SJCRH30 (cell line): ENCODE measurements at places on chromosomes 4 and X. TPM values are rescaled to one million over a fixed set of nuclear protein-coding genes. Genes with fewer than 3 reads are reported as not detected.
A peak's percentile ranks its signal among the peaks of the same experiment; 100 is the strongest.

CENPVL1 gene
- total RNA-seq = not detected in 2 replicates

- no peak for DNase-seq
These were observed 57.0 kb upstream of the GBA3 start for GRCh38 chr4:22635692-22636091.

DNA sequence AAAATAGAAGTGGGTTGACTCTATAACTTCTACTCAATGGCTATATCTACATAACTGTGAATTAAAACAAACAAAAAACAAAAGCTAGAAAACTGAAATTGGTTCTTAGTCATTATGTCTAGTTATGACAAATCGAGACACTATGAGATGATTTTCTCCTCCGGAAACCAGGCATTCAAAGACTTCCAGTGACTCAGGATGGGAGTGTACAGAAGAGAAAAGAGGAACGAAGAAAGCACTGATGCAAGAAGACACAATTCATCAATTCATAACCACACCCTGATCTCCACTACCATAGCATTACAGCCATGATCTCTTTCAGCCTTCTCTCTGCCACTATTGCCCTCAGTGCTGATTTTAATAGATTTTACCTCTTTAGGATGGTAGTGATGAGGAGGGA is 253.6 kb downstream of the CBLL2 start:
- no peak for DNase-seq

DNA sequence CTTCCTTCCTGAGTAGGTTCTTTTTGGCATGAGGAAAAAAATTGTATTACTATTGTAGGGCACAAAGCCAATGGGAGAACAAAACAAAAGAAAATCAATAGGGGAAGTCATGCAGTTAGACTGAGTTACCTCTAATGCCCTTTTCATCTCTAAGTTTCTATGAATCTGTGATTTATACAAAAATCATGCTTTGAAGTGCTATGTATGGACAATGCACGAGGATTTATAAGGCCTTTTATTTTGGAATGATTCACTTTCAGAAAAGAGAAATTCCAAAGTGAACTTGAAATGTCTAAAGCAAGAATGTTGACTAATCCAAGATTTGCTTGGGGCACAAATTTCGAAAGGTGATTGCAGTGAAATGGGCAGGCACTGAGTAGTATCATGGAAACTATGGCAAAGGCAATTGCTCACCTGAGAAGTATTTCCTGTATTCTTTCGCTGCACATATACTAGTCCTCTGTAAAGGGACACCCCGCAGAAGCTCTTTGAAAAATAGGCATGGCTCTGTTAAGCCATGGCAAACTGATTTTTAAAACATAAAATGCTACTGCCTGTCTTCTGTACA is 52.8 kb downstream of the ADGRG4 start:
- no peak for DNase-seq

DNA sequence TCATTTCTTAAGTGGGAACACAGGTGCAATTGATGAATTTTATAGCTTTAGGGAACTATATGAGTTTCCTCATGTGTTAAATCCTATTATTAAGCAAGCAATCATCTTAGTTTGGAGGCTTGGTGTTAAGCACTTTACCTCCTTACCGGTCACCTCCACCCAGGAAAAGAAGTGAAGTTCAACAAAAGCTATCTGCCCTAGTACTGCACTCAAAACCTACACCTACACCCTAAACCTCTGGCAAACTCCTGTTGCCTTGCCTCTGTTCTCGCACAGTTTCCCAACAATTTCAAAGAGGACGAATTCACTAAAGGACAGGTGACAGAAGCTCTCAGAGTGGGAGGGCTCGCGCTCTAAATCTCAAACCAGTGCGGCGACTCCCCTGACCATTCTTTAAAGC is 85.7 kb upstream of the TENT5D start:
- DNase-seq = no peak

GAGE1 gene
- not detected in 2 replicates for total RNA-seq

- DNase-seq = peak; percentile 78
These were observed 1.4 kb downstream of the NDNF start for GRCh38 chr4:121070696-121071639.

DNA sequence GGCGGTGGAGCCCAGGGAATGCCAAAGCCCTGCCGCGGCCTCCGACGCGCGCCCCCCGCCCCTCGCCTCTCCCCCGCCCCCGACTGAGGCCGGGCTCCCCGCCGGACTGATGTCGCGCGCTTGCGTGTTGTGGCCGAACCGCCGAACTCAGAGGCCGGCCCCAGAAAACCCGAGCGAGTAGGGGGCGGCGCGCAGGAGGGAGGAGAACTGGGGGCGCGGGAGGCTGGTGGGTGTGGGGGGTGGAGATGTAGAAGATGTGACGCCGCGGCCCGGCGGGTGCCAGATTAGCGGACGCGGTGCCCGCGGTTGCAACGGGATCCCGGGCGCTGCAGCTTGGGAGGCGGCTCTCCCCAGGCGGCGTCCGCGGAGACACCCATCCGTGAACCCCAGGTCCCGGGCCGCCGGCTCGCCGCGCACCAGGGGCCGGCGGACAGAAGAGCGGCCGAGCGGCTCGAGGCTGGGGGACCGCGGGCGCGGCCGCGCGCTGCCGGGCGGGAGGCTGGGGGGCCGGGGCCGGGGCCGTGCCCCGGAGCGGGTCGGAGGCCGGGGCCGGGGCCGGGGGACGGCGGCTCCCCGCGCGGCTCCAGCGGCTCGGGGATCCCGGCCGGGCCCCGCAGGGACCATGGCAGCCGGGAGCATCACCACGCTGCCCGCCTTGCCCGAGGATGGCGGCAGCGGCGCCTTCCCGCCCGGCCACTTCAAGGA is at the start of gene FGF2:
FGF2 (plus strand) TSS at position 279 of the 705 bp plus-strand sequence; CDS start at position 623, 344 bp downstream.
- peak; percentile 73 for DNase-seq

DNA sequence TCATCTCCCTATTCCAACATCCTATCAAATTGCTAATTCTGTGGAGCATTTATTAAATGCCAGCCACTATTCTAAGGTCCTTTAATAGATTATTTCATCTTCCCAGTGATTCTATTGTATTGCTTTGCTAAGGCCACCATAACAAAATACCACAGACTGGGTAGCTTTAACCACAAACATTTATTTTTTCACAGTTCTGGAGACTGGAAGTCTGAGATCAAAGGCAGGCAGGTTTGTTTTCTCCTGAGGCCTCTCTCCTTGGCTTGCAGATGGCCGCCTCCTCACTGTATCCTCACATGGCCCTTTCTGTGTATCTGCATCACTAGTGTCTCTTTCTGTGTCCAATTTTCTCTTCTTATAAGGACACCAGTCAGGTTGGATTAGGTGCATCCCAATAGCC is 64.5 kb downstream of the CPE start:
- no peak for DNase-seq

DNA sequence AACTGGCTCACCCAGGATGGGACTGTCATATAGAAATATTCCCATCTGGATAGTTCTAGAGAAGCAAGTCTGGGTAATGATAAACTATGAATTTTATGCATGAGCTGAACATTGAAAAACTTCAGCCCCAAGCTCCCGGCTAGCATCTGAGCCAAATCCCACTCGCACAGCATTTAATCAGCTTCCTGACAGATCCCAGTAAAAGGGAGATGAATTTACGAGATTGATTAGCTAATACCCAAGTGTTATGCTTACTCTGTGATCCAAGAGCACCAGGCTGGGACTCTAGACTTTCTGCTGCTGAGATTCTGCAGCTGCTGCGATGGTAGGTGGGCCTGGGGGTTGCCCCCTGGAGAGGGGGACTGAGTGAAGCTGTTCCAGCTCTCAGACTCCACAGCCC is 28.0 kb downstream of the FRMPD3 start:
- no peak for DNase-seq

GRCh38 chrX:13151828-13152517 is 107.6 kb upstream of the FAM9C start:
- DNase-seq = no peak

DNA sequence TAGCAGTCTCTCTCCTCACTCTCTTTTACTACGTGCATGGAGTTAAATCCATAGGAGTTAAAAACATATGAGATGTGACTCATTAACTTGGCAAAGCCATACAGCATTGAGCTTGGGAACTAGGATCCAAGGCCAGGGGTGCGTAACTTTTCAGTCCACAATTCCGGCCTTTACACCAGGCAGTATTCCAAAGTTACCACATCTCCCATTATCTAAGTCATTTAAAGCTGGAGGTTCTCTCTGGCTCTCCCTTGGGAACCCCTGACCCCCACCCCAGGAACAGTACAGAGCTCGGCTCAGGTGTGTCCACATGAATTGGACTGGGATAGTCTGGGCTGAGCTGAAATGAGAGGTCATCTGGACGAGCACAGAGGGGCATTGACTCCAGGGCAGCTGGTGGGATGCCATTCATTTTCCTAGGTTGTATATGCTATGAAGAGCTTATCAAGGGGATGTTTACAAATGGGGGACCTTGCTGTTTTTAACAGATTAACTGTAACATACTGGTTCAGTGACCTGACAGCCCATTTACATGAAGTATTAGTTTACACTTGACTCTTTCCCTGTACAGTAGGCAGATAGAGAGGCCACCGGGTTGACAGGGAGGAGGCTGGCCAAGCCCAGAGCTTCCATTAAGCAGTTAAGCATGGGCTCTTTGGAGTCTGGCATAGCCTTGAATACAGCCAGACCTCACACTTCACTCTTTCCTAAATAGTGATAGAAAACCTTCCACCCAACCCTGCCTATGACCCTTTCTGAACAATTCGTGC is 128.8 kb downstream of the RAB28 start:
- DNase-seq = no peak

- DNase-seq = peak; percentile 57
These were observed 31.4 kb upstream of the RELL1 start for GRCh38 chr4:37717576-37717975.

DNA sequence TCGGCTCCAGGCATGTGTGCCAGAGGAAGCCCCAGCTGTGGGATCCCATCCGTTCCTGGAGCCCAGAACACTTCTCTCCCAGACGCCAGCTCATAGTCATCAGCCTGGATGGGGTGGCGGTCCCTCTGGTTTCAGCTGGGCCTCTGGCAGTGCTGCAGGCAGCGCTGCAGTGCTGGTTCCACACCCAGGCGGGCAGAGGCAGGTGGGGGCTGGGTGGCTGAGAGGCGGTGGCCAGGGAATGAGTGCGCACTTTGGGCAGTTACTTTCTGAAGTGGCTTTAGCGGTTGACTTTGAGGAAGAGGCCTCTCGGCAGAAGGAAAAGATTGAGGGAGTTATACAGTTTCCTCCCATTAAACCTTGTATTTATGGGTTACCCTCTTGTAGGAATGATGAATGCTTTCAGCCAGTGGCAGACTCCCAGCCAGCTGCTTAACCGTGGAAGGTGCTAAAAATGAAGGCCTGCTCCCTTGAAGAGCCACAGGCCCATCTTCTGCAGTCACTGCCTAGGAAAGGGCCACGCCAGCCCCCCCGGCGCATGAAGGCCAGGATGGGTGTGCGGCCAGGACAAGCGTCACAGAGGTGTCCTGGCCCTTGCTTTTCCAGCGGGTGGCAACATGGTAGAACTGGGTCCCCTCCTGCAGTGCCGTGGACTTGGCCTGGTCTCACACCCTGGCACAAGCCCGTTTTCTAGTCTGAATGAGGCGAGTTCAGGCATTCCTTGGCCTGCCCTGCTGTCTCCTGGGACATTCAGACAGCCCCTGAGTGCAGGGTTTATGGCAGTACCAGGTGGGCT is 9.9 kb downstream of the TADA2B start:
- no peak for DNase-seq

EDA2R gene
- total RNA-seq = 0.34 and 0.38 TPM in 2 replicates
